Cortex of kidney (tissue), 1 donor: ENCODE measurements at places on chromosomes 12 and 14.

DNA sequence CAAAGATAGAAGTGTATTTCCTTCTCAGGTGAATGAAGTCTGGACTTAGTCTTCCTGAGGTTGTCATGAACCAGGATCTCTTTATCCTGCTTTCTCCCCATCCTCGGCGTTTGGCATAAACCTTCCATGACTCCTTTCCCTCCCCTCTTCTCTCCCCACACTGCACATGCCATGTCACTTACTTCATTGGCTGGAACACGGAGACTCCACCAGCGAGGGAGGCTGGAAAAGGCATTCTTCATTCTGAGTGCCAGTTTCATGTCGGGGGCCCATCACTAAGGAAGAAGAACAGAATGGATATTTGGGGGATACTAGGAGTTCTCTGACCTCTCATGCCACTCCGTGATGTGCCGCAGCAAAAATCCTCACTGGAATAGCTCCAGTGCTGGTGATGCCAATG, 105.6 kb downstream of the VCPKMT start:
- DNase-seq: no peak

DNA sequence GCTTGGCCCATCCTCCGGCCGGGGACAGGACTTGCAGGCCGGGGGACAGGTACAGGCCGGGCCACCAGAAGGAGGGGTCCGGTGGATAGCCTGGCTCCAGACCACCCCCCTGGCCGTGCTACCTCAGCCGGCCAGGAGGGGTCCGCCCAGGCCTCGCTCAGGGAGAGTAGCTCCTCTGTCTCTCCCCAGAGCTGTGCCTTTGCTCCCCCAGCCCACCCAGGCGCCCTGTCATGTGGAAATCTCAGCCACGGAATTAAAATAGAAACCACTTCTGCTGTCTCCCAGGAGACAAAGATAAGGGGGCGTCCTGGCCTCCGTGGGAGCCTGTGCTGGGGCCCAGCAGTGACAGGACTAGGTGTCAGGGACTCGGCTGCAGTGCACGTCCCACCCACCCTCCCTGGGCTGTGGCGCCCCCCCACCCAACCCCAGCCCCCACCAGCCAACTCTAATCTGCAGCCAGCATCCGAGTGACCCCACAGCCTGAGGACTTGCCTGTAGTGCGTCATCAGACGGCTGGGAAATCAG, 3.3 kb upstream of the CRIP2 start:
- DNase-seq: no peak

GRCh38 chr14:95064734-95065133, 92.6 kb downstream of the DICER1 start:
- DNase-seq: no peak

DNA sequence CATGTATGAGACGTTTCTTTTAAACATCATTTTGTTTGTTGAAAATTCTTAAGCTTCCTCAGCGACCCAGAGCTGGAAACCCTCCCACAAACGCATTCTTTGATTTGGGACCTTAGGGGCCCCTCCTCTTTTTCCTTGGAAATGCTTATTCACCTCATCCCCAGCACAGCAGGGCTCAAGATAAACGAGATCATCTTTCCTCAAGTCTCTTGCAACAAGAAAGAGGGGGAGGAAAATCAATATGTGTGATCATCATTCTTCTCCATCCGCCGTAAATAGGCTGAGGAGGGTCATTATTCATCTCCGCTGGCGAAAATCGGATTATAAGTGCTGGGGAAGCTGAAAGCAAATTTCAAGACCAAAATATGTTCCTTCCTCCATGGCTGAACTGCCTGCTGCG, 1415.2 kb downstream of the AACS start:
- DNase-seq: no peak

DNA sequence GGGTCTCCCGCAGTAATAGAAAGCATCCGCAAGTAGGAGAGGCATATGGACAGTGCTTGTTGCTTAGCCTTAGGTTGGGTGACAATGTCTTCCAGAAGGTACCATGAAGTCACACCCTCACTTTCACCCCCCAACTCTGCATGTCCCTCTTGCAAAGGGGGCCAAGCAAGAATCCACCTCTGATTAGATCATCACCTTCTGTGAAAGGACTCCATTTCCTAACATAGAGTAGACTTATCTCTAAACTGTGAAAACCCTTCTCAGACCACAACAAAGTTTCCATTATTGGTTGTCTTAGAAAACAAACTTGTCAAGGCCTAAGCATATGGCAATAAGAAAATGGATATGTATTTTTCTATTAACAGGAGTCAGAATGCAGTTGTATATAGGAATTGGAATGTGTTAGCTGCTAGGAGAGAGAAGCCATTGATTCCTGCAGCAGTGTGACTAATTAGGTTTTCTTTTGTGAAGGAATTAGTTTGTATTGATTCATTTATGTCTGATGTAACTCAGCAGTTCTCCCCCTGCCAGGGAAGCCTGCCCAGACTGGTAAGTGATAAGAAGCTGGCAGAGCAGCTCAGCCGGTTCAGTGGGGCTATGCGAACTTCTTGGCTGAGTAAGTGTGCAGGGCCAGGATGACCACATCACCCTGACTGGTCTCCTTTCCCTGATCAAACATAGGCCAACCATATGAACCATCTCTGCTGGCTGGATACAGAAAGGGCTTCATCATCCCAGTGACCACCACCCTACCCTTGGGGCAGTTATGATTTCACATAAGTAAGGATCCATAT, 107.3 kb upstream of the CCDC196 start:
- no peak for DNase-seq

DNA sequence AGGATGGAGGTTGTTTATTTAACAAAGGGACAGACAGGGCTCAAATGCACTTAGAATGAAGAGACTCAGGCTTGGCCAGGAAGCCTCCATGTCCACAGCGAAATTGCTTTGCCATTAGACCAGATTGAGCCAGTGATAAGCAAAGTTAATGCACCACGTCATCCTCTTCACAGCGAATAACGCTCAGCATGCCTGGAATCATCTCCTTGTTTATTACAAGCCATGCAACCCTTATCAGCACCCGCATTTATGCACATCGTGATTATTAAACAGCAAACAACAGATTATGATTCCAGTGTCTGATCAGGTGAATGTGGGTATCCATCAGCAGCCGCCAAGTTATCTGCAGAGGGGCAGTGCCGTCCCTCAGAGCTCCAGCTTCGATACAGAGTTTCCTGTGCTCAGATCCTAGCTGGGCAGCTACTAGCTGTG, 175.0 kb upstream of the TMEM132C start:
- DNase-seq: no peak
